EL (cell line): ENCODE measurements at places on chromosomes 2 and 18.

DNA sequence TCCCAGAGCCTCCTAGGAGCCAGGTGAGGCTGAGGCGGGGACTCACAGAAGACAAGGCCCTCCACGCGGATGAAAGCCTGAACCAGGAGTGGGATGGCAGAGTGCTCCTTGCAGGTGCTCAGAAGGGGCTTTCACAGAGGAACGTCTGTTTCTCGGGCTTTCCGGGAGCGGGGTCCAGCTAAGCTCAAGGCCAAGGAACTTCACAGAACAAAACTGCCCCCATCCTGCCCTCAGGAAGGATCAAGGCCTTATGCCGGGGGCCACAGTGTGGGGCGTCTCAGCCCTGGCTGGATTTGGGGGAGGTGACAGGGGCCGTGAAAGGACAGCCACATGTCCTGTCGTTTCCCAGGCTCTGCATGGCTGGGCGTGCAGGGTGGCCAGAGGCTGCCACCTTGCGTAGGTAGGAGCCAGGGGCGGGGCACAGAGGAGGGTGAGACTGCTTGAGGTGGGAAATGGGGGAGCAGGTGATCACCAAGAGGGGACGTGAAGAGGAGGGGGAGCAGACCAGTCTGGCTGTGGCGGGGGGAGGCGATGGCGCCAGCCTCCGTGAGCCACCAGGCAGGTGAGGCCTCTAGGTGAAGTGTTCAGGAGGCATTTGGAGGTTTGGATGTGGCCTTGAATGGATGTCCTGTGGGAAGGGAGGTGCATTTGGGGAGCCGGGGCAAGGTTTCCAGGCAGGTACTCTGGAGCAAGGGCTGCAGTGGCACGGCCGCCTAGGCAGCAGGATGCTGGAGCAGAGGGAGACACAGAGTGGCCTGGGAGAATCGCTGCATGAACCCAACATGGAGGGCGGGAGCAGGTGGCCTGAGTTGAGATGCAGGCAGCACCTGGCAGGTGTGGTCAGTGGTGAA, 79.1 kb downstream of the TWIST2 start:
- DNase-seq: no peak

- no peak for DNase-seq
These were observed 19.4 kb downstream of the FAM110C start for GRCh38 chr2:26891-27290.

DNA sequence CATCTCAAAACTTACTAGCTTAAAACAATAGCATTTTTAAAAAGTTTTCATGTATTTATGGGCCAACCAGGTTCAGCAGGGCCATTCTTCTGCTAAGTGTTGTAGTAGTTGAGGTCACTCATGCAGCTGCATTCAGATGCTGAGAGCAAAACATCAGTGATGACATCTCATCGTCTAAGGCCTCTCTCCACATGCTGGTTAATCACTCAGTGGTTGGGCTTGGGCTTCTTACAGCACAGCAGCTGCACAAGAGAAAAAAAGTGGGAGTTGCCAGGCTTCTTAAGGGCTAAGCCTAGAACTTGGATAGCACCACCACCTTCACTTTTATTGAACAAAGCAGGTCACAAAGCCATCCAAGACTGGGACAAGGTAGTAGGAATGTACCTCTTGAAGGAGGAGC, 190.3 kb downstream of the IRS1 start:
- DNase-seq: peak; percentile 40

GRCh38 chr2:96924775-96925747, 55.2 kb upstream of the SEMA4C start:
- DNase-seq: no peak

- DNase-seq: peak; percentile 69
These were observed 422.5 kb downstream of the LPIN1 start for GRCh38 chr2:12168791-12169388.

- no peak for DNase-seq
These were observed 422.7 kb upstream of the FSHR start for GRCh38 chr2:49577041-49577440.

- no peak for DNase-seq
These were observed 212.8 kb upstream of the SOX11 start for GRCh38 chr2:5479265-5479928.

GRCh38 chr2:162245781-162246180, 2.5 kb upstream of the FAP start:
- DNase-seq: peak; percentile 86

GRCh38 chr2:33190393-33190937, 243.7 kb downstream of the LTBP1 start:
- DNase-seq: no peak

GRCh38 chr2:66512626-66513025, 77.7 kb downstream of the MEIS1 start:
- DNase-seq: no peak

- no peak for DNase-seq
These were observed 693.3 kb downstream of the MBD2 start for GRCh38 chr18:53531187-53531586.

- DNase-seq: peak; percentile 40
These were observed 1.6 kb upstream of the NFE2L2 start for GRCh38 chr2:177265824-177266817.

GRCh38 chr2:85888684-85889626, at the start of gene ST3GAL5:
Gene ST3GAL5 (minus strand): TSS chr2:85888990. CDS start chr2:85888905, 85 bp downstream.
- DNase-seq: peak; percentile 82

DNA sequence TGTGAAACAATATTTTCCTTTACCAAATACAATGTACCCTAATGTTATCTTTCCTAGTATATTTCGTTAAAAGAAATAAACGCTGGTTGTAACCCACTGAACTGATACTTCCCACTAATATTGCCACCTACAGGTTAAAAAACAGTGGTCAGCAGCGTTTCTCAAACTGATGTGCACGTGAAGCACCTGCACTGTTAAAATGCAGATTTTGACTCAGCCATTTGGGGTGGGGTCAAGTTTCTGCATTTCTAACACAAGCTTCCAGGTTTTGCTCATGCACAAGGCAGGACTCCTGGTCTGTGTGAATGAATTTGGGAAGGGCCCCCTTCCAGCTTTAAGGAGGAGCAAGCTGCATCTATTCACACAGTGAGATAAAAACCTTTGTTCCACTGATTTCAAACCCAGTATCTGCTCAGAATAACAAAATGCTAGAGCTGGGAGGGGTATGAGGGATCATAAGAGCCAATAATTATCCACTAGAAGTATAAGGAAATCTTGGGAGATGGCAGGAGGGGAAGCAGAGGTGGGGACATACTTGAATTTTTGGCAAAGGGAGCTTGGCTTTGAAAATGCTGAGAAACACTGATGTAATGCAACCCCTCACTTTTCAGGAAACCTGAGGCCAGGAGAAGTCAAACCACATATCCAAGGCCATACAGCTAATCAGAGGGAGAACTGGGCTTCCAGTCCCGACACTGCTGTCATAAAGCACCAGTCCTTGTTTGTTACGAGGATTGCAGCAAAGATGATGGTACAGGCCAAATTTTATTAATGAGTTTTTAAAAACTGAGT, 116.2 kb downstream of the RBMS1 start:
- no peak for DNase-seq

DNA sequence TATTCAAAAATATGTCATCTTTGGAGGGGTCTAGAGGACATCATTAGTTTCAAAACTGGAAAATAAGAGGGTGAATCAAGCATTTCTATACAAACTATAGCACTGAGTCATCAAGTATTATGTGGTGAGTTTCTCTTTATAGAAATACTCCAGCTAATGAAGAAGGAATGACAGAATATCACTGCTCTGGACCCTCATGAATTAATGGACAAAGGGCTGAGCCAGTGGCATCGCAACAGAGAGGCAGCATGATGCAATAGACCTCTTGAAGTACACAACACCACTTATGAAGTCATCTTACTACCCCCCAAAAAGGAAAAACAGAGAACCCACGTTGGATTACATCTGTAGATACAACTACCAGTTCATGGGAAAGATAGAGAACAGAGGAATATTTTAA, 27.4 kb upstream of the EIF2AK3 start:
- peak; percentile 76 for DNase-seq

DNA sequence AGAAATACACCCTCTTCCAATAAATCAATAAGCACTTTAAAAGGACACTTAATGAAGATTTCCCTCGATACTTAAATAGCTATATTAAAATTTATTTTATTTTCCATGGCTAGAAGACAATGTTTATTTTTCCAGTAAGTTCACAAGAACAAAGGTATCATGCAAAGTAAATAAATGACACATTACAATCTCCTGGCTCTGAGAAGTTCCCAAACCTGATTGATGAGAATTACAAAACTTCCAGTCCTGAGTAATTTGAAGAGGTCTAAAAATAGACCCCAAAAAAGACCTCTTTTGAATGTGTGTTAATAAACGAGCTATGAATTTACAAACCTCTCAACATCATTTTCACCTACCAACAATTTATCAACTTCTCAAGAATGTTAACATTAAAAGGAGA, 1.5 kb upstream of the PEX13 start:
- DNase-seq: no peak

- no peak for DNase-seq
These were observed 18.4 kb upstream of the PTPRM start for GRCh38 chr18:7548721-7549120.

GRCh38 chr2:207356567-207356966, 173.2 kb upstream of the CREB1 start:
- no peak for DNase-seq
